ENCODE measurements at places on chromosomes 5 and 9.

DNA sequence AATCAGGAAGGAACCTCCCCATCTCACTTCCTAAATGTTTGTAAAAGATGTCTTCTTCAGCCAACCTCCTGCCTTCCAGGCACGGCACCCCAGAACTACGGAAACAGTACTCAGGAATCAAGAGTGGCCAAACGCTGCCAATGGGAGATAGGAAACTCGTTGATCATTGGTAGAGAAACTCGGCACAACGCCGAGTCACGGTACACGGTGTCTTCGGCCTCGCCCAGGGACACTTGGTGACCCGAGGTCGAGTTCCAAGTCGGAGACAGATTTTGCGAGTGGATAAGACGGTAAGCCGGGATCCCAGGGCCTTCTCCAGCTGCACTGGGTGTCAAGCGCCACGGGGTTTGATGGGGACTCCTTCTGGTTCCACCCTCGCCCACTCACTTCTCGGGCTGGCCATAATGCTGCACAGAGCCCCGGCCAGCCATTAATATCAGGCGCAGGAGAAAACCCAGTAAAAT lies 343 bp downstream of the KIAA0825 start:
- DNase-seq: peak; percentile 55

GRCh38 chr9:129703667-129704355 lies 38.4 kb downstream of the PRRX2 start:
- DNase-seq: peak; percentile 81

- no peak for DNase-seq
Observed at GRCh38 chr9:133901184-133901835, 90.8 kb downstream of the VAV2 start.

DNA sequence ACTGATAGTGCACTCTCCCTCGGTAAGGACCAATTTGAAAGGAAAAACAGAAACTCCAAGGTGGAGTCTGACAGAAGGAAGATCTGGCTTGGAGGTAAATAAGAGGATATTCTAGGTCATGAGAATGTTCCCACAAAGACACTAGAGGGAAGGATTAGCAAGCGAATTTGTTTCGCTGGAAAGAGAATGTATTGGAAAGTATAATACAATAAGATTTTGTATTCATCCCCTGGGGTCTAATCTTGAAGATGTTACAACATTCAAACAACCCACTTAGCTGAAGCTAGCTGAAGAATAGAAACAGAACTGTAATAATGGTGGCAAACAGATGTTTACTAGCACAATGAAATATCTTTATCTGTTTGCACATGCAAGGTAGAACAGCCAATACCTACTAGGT lies 158.7 kb downstream of the GNAQ start:
- no peak for DNase-seq

DNA sequence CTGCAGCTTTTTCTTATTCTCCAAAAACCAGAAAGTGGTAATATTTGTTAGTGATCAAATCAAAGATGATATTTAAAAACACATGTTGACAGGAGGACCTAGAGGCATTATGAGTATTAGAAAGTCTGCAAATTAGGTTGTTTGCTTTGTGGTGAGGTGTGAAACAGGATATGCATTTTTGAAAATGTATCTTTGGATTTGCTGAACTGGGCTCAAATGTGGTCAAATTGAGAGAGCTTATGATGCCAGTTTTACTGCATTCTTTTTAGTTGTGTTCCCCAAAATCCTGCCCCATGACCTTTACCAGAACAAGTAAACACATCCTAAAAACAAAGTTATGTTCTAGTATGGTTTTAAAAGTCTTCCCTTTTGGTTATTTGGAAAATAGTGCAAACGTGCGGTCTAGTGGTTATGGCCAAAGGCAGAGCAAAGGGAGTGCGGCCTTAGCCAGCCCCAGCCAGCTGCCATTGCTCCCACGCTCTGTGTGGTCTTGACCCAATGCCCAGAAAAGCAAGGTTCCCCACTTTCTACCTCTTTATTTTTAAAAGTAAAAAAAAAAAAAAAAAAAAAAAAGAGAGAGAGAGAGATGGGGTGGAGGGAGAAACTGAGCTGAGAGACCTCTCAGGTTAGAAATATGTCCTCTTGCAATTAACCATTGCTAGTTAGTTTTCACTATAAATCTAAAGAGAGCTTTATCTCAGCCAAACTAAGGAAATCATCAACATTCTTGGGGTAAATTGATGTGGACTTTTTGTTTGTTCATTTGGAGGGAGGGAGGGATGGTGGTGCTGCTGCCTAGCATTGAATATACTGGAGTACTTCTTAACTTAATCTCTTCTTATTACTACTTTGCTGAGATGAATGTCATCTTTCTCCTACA lies 176.6 kb downstream of the ARHGAP26 start:
- DNase-seq: no peak

DNA sequence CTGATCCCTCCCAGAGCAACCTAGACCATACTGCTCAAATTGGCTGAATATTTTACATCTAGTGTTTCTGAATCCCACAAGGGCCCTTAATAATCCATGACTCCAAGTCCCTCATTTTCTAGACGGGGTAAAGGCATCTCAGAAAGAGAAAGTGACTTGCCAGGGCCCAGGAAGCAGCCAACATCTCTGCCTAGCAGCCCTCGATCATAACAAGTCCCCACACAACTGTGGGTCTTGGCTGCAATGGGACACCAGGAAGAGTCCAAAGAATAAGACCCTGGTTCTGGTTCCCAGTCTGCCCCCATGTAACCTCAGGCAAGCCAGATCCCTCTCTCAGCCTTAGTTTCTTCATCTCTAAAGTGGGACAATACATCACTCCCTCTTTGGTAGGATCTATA lies 6.3 kb downstream of the ANXA6 start:
- no peak for DNase-seq

DNA sequence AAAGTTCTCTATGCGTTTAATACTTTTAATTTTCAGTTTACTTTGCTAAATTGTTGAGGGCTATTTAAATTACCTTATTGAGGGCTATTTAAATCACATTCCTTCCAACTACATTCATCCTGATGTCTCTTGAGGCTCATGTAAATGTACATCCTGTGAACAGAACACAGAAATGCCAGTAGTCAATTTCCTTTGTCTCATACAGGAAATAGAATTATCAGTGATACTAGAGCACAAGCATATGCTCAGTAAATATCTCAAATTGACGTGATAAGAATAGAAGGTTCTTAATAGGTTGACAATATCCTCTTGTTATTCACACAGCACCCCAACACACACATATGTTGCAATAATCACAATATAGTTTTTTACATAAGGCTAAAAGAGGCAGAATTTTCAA lies 449.0 kb downstream of the CYLC2 start:
- DNase-seq: no peak

GRCh38 chr5:88806338-88806737 lies 76.6 kb downstream of the MEF2C start:
- DNase-seq: no peak

DNA sequence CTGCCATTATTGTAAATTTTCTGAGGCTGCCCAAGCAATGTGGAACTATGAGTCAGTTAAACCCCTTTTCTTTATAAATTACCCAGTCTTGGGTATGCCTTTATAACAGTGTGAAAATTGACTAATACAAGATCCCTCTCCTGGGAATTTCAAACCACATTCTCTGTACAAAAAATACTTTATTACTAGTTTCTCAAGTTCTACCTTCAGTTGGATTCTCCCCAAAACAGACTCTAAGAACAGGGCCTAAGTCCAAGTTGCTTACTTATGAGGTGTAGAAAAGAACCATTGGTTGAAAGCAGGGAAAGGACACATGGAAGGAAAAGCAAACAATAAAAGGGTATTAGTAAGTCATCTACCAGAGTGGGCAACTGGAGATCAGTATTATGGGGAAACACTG lies 343.2 kb downstream of the TMEM232 start:
- no peak for DNase-seq

- DNase-seq: no peak
Observed at GRCh38 chr5:13186177-13186576, 758.3 kb downstream of the DNAH5 start.

GRCh38 chr5:152271420-152271819 lies 133.7 kb downstream of the NMUR2 start:
- DNase-seq: no peak

GRCh38 chr5:139137697-139138096 lies 60.5 kb downstream of the SIL1 start:
- no peak for DNase-seq

Data from AG08396 (cell line).